ENCODE measurements at places on chromosomes 7 and 10. TPM values are rescaled to one million over a fixed set of nuclear protein-coding genes. Genes with fewer than 3 reads are reported as not detected.

Gene HOXA4
- total RNA-seq: 0.59 TPM

Gene LMBR1
- 28.3 TPM for total RNA-seq

Gene KCNIP2
- 4.2 TPM for total RNA-seq

Gene MBL2
- not detected for total RNA-seq

Gene LGI1
- not detected for total RNA-seq

All from activated naive CD4-positive, alpha-beta T cell treated with anti-CD3 and anti-CD28 coated beads, Interleukin-2, amount 50 U/mL, for 72 hours (primary cell).